ENCODE measurements at places on chromosomes 16 and 17.

GRCh38 chr17:74181341-74181740, 22.1 kb upstream of the RPL38 start:
- no peak for DNase-seq

DNA sequence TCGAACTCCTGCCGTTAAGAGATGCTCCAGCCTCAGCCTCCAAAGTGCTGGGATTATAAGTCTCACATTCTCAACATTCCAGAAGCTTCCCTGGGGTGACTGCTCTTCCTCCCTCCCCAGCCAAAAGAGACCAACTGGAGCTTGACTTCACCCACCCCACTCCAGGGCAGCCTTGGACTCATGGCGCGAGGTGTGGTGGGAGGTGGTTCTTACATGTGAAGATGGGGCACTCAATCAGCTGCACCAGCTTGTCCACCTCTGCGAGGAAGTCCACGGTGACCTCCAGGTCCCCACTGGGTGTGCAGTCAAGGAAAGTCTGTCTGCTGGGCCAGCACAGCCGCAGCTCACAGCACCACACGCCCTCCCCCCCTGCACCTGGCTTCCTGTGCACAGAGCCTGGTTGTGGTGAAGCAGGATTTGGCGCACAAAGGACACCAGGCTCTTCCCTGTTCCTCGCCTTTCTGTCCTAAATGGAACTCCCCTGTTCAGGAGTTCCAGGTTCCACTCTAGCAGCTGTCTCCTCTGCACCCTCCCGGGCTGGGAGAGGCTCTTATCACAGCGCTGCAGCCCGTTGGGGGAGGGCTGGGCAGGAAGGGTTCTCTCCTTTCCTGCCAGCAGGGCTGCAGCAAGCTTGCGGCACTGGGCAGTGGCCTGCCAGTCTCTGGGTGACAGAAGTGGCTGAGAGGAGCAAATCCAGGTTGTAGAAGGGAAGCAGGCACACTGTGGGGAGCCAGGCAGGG, 9.6 kb upstream of the MTSS2 start:
- DNase-seq, result no peak

DNA sequence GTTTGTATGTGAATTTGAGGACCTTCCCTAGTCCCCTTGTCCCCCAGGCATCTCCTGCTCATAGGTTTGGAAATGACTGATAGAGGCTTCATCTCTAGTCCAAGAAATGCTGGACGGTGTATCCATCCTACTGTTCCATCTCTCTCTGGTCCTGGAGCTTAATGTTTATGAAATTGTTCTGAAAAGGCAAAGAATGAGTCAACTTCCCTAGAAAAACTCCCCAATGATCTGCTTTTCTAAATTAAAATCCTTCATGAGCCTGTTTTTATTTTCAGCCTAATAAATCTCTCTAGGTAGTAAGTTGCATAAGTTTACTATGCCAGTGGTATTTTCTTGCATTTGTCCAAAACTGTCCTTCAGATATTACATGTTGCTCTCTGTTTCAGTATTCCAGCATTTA, 2.1 kb upstream of the IGSF6 start:
- DNase-seq, result no peak

DNA sequence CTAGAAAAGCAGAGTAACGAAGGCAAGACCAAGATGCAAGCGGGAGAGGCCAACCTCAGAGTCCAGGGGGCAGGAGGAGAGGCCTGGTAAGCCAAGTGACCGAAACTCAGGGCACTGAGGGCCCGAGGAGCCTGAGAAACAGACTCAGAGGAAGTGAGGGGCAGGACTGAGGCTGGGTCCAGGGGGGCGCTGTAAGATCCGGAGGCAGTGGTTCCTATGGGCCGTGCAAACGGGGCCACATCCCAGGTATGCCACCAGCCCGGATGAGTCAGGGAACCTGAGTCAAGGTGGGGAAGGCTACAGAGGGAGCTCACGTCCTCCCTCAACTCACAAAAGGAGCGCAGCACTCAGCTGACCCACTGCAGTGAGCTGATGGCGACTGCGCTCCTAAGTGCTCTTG, 8.3 kb downstream of the ZDHHC7 start:
- DNase-seq, result no peak

- DNase-seq, result no peak
Observed at GRCh38 chr16:49405530-49405929, 31.9 kb downstream of the C16orf78 start.

GRCh38 chr16:9134739-9135138, 43.3 kb downstream of the HAPSTR1 start:
- no peak for DNase-seq

GRCh38 chr17:82330322-82331239, 3.0 kb downstream of the SECTM1 start:
- no peak for DNase-seq

DNA sequence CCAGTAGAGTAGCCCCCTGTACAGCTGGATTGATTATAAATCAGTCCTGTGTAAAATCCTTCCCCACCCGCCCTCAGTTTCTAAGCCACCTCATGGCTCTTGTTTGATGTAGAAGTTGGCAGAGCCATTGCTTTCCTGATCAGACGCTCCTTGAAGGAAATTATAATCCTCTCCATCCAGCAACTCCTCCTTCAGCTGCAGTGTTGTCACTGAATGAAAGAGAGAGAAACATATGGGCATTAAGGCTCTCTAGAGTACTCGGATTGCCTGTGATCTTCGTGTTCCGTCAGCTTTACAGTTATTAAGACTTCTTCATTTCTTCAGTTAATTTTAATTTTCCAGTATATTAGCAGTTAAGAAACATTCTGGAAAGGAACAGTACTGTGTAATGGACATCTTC, 14.3 kb downstream of the NME2 start:
- no peak for DNase-seq

DNA sequence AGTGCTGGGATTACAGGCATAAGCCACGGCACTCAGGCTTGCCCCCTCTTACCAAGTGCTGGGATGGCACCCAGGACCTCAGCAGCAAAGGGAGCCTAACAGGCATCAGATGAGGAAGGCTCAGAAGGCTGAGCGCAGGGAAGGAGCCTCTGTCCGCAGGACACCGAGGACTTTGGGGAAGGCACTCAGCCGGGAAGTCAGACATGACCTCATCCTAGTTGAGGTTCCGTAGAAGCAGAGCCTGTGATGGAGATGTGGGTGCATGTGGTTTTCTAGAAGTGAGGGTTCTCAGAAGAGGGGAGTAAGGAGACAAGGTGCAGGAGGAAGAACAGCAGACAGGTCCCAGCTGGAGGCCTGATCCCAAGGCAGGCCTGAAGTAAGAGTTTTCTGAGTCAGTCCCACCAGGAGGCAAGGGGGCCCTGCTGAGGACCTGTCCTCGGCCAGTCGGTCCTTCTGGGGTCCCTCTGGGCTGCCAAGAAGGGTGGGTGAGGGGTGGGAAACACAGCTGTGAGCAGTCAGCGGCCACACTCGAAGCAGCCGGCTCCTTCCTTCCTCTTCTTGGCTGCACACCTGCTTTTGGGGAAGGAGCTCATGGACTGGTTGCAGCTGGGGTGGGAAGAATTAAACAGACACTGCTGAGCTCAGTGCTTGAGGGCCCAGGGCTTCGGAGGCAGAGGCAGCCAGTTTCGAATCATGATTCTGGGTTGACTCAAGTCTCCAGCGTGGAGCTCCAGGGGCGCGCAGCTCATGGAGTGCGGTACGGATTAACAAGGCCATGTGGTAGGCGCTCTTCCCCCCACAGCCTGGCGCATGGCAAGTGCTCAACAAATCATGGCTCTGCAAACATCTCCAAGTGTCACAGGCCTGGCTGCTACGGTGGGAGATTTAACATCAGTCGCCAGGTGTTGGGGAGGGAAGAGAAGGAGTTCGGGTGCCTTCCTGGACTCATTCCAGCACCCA, 38.9 kb upstream of the SNN start:
- no peak for DNase-seq

- DNase-seq, result no peak
Observed at GRCh38 chr16:81713295-81713772, 65.8 kb upstream of the PLCG2 start.

GRCh38 chr17:28404461-28404811, 1.6 kb downstream of the SLC46A1 start:
- no peak for DNase-seq

Measured in stimulated activated CD8-positive, alpha-beta memory T cell treated with anti-CD3 and anti-CD28 coated beads, Interleukin-7, amount 100 ng/mL, for 48 hours (primary cell).